Stimulated activated CD4-positive, alpha-beta T cell treated with anti-CD3 and anti-CD28 coated beads, Interleukin-4, amount 100 ng/mL, for 48 hours (primary cell): ENCODE measurements at places on chromosomes 3 and 15.

GRCh38 chr15:75107516-75107907, 84.1 kb downstream of the PPCDC start:
- DNase-seq: no peak

GRCh38 chr3:130084436-130084980, 2.9 kb downstream of the ALG1L2 start:
- DNase-seq: no peak

DNA sequence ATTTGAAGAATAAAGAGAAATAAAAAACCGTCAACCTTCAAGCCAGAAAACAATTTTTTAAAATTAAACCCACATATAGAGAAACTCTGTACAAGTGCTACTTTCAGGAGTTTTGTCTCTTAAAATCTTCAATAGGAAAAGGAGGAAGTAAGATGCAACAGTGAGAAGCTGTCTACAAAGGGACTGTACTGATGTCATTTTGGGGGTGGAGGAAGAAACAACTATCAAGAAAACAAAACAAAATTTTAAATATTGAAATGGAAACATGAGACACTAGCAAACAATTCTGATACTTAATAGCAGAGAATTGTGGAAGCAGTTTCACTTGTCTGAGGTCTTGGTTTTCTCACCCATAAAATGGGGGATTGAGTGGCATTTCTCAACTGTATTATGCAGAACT, 84.4 kb downstream of the SLMAP start:
- no peak for DNase-seq

DNA sequence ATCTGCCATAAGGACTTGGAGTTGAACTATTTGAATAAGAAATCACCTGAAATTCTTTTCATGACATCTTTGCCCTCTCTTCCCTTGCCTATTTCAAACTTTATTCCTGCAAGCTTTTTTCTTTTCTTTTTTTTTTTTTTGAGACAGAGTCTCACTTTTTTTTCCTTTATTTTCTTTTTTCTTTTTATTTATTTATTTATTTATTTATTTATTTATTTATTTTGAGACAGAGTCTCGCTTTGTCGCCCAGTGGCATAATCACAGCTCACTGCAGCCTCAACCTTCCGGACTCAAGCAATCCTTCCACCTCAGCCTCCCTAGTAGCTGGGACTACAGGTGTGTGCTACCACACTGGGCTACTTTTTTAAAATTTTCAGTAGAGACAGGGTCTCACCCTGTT, 369.3 kb upstream of the ATP11B start:
- no peak for DNase-seq

DNA sequence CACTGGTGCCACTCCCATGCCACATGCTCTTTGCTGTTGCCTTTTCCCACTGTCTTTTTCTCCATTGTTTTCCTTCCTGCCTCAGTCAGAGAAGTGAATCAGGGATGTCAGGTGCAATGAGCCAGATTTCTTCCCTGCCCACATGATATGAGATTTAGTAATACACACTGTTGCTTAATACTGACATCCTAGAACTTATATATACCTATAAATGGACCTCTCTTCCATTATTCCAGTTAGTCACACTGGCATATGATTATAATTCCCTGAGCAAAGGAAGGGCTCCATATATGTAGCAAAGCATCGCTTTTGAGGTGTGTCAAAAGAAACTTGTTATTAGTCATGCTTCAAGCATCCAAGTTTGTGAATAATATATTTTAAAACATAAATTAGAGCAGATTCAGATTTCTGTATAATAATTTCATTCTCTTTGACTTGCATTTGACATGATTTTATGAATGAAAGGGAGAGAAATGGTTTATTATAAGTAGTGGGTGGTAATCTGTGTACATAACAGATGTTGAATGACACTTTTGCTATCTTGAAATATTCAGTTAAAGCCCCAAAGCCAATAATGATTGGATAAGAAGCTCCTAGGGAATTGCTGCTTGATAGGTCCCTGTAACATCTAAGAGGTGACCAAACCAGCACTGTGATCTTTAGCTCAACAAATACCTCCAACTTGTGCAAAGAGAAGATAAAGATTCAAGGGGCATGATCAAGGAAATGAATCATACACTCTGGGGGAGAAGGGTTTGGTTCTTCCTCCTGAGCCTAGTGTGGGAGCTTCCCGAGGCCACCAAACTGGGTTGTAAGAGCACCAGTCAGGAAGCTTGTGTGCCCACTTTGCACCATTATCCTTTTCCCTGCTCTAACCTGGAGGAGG, 48.6 kb downstream of the CHST2 start:
- no peak for DNase-seq

GRCh38 chr15:44195151-44195740, at the start of gene FRMD5:
TSS of gene FRMD5 (minus strand) at chr15:44195271.
- DNase-seq: peak; percentile 83

GRCh38 chr15:90307661-90308060, 42.2 kb downstream of the NGRN start:
- no peak for DNase-seq

GRCh38 chr3:157046520-157046919, 113.4 kb downstream of the CCNL1 start:
- no peak for DNase-seq

GRCh38 chr3:138375447-138375846, 27.1 kb downstream of the MRAS start:
- DNase-seq: no peak

DNA sequence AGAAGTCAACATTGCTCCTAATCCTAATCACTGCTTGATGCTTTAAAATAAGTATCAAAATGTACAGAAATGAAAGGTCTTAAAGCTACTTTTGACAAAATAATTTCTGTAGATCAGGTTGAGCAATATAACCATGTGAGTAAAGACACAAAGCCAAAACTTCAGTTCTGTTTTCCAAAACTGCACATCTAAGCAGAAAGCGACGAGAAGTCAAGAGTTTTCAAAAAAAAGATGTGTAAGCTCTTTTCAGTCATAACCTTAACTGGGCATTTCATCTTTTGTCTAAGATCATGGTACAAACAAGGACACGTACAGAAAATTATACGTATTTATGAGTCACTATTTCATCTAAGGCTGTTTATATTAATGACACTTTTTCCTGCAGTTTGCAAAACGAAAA, 608.8 kb downstream of the FOXP1 start:
- no peak for DNase-seq

DNA sequence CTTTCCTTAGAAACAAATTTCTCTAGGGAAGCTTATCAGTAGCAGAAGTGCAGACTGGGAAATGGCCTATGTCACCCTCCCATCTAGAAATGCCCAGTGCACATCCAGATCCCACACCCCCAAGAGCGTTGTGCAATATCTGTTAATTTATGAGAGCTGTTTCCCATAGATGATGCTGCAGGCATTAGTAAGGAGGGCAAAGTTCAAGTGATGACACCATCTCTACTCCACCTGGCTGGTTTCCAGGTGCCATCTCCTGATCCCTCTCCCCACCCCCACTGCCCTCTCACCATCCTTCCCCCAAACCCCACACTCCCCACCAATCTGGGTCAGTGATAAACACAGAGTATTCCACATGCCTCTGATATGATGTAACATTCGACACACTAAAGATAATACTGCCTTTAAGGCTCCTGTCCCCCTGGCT, 39.4 kb downstream of the AGTR1 start:
- DNase-seq: no peak

- no peak for DNase-seq
Observed at GRCh38 chr3:72465853-72466252, 382.4 kb downstream of the SHQ1 start.

DNA sequence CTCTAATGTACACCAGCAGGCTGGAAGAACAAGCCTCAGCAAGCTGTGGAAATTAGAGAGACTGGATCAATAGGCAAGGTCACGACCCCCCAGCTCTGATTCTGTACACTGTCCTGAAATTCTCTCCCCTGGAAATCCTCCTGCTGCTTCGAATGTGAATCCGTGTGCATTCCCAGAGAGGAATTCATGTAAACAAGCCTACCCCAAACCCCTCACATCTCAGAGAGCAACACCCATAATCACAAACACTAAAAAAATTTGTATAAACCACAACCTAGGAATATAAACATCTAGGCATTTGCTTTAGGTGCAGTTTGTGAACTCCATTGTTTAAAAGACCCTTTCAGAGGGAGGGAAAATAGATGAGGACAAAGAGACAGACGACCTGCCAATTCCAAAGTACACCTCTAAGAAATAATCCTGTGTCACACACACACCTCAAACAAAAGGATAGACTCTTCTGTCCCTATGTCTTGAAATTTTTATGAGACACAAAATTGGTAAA, 325.2 kb downstream of the WDR72 start:
- DNase-seq: no peak

DNA sequence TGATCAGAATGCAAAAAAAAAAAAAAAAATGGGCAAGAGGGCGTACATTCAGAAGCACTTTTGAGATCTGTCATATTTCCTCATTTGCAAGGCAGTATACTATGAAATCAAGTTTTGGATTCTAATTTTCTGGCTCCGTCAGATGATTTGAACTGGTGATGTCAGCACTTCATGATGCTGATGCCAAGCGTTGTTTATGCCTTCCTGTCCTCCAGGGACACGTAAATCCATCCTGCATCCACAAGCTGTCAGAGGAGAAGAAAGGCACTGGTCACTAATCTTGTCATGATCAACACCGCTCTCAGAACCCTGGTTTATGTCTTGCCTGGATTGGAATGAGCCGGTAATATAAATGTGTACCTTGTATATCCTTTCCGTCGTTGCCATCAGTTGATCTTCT, 152.1 kb upstream of the EPHA3 start:
- no peak for DNase-seq

DNA sequence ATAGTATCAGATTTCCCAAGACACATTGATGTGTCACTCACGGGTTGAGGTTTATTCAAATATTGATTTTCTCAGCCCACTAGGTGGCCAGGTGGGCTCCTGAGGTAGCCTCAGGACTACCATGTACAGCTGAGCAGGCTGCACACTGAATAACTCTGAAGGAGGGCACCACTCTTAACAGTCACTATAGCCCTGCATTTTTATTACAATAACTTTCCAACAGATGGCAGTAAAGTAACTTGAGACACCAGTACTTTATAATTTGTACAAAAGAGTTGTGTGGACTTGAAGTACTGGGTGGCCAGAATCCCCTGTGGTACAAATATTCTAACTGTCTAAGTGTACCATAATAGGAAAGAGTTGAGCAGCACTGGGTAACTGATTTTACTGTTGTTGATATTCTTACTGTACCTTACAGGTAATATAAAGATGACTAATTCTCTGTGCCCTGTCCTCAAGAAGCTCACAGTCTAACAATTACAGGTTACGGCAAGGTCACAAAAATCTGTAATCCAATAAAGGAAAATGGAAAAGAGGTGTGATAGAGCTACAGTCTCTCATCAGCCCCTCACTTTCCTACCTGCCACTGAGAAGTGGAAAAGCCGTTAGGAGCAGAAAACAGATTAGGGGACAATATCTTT, 76.0 kb downstream of the ETFA start:
- DNase-seq: no peak

DNA sequence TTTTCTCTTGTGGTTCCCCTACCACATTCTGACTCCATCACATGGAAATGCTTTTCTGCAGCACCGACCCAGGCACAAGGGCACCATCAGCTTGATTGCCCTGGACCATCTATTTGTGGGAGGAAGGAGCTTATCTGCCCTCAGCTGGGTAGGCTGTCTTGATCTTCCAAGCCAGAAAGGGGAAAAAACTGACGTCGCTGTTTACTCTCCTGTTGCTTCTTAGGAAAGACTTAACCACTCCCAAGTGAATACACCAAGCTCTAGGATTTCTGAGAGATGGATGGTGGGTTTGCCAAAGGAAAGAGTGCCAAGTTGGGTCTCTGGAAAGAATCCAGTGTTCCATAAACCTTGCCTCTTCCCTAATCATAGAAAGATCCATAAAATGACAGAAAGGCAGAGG, 4.0 kb downstream of the TNFAIP8L3 start:
- no peak for DNase-seq

GRCh38 chr3:55090746-55091145, 162.9 kb upstream of the LRTM1 start:
- no peak for DNase-seq

DNA sequence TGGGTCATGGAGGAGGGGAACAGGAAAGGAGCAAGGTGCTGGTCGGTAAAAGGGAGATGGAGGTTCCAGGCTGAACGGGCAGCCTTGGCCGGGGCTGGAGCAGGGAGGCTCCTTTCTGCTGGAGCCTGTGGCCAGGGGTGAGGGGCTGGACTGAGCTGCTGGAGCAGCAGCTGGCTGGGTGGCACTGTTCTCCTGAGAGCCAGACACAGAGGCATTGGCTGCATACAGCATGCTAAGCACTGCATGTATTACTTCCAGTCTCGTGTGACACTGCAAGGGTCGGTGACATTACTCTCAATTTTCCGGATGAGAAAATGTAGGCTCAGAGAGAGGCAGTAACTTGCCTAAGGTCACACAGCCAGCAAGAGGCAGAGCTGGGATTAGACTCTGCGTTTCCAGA, 42.3 kb downstream of the RGMA start:
- DNase-seq: no peak

DNA sequence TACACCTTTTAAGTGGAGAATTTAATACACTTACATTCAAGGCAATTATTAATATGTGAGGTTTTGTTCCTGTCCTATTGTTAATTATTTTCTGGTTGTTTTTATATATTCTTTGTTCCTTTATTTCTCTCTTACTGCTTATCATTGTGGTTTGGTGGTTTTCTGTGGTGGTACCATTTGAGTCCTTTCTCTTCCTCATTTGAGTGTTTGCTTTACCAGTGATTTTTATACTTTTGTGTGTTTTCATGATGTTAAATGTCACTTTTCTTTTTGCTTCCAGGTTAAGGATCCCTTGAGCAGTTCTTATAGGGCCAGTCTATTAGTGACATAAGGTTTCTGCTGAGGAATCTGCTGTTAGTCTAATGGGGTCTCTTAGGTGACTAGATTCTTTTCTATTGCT, 116.5 kb downstream of the LRRK1 start:
- no peak for DNase-seq

DNA sequence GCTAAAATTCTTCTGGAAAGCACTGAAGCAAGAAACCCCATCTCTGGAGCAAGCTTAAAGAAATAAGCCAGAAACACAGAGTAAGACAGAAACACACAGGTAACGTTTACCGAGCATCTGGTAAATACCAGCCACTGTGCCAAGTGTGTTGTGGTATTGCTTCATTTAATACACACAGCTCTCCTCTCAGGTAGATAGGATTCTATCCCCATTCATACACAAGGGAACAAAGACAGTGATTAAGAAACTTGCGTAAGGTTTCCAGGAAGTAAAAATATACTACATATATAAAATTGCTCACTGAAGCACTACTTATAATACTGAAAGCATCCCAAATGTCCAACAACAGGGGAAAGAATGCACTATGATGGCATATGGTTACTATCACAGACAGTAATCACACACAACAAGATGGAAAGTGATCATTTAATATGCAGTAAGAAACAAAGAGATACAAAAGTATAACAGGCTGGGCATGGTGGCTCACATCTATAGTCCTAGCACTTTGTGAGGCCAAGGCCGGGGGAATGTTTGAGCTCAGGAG, 27.5 kb downstream of the TAMM41 start:
- DNase-seq: no peak
